ENCODE measurements at places on chromosomes 16 and 17.

GRCh38 chr17:57289130-57289529 lies 32.8 kb downstream of the MSI2 start:
- no peak for DNase-seq

DNA sequence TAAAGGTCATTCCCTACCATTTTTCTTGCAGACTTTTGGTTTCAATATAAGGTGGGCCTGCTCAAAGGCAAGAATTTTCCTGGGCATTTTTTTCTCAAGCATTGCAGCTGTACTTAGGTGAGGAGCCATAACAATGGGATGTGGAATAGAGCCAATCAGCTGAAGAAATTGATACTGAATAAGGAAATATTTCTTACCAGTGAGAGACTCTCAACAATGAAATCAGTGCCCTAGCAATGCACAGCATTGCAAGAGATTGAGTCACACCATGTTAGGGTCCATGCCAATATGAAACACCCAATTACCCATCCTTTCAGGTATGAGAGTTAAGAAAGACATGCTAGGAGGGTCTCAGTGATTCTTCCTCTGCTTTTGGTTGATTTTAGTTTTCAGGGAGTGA lies 237.6 kb downstream of the SOX9 start:
- DNase-seq, result no peak

- no peak for DNase-seq
Measured at GRCh38 chr16:15461376-15461775, 27.0 kb downstream of the BMERB1 start.

DNA sequence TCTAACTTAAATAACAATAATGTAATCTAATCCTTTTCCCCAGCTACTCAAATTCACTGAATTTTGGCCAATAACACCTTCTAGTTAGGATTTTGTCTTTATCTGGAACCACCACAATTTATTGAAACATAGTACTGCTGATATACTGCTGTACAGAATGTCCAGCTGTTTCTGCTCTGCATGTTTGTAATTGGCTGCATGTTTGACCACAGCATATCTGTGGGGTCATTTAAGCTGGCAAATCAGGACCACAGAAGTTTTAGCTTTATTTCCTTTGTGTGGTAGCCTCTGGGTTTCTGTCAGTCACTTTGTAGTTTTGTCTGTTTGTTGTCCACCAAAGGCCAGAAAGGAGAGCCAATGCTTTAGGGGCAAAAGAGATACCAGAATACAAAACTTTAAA lies 22.2 kb upstream of the RAB11FIP4 start:
- DNase-seq, result no peak

DNA sequence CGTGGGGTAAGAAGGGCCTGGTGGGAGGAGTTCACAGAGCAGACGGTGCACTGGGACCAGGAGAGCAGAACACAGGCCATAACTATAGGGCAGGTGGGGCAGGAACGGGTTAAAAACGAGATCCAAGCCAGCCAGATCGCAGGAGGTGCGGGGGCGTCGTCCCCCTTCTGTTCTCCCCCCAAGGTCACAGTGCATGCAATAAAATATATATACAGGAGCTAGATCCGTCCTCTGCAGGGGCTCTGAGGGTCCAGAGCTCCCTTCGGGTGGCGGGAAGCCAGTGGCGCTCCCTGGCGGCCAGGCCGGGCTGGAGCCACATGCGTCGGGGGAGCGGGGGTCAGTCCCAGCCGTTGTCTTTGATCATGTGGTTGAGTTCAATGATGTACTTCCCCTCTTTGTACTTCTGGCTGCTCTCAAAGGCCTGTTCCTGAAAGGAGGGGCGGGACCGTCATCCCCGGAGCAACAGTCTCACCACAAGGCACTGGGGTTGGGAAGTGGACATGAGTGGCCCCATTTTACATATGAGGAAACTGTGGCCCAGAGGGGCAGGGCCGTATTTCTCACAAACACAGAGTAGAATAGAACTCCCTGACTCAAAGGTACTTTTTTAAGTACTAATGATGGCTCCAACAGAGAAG lies 768 bp upstream of the TBX6 start:
- peak; percentile 89 for DNase-seq

DNA sequence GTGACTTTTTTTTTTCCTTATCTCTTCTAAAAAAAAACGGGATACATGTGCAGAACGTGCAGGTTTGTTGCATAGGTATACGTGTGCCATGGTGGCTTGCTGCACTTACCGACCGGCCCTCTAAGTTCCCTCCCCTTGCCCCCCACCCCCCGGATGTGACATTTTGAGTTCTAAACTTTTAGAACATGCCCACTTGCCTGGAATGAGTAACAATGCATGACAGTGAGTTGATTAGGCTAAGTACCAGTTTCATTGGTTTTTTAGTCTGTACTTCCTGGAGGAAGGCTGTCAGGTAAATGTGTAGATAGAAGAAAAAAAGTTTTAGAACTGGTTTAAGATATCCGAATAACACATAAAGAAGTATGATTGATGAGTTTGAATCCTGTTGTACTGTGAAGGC lies 4.0 kb downstream of the BPTF start:
- no peak for DNase-seq

GRCh38 chr16:48881272-48881671 lies 271.3 kb upstream of the N4BP1 start:
- no peak for DNase-seq

DNA sequence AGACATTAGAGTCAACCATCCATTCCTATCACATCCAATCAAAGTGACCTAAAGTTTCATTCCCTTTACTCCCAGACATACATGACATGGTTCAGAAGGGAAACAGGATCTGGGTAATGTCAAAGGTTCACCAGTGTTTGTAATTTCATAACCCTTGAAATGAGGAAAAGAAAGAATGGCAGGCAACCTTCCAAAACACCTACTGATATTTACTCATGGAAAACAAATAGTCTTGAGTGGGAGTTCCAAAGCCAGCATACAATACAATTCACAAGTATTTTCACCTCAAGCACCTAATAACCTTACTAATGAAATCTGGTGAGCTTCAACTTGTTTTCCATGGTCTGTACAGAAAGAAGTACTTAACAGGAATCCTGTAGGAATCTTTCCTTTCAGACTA lies 72.5 kb upstream of the AXIN2 start:
- no peak for DNase-seq

GRCh38 chr16:58652741-58653140 lies 23.1 kb upstream of the CNOT1 start:
- no peak for DNase-seq

GRCh38 chr17:74565126-74565525 lies 2.2 kb downstream of the CD300H start:
- no peak for DNase-seq

DNA sequence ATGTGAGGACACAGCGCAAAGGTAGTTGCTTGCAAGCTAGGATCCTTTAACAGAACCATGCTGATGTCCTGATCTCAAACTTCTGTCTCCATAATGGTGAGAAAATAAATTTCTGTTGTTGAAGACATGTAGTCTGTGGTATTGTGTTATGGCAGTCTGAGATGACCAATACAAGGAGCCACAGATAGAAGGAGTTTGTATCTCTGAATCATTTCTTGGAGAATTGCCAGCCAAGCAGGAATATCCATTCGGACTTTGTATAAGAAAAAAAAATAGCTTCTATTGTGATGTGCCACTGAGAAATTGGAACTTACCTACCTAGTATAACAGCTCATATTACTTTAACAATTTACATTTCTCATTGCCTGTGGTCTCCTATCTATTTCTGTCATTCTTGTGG lies 447.6 kb upstream of the CA10 start:
- DNase-seq, result no peak

DNA sequence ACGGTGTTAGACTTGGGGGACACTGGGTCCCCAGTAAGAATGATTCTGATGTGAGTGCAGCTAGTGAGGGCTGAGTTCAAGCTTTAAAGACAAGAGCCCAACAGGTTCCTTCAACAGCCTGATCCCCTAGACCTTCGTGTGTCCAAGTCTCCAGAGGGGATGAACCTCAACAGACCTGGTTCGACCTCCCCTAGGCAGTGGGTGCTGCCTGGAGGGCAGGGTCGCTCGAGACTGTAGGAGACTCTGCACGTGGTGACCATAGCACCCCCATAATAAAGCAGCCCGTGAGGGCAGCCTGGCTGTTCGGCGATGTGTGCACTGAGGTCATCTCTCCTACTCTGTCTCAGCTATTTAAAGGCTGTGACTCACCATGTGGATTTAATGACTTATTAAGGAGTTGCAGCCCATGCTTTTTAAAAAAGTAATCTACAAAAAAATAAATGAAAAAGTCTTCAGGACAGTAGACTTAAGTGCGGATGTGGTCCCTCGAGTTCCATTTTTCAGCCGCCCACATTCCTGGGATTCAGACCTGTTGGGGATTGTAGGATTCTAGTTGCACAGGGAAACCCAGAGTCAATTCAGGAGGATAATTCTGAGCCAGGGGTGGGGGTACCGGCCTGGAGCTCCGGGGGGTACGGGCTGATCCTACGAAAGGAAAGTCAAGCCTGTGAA lies 23.4 kb upstream of the METRNL start:
- no peak for DNase-seq

GRCh38 chr16:89325861-89326471 lies 108.5 kb downstream of the ZNF778 start:
- peak; percentile 57 for DNase-seq
